ENCODE measurements at places on chromosomes 6 and 20. TPM values are rescaled to one million over a fixed set of nuclear protein-coding genes. Genes with fewer than 3 reads are reported as not detected.
A peak's percentile ranks its signal among the peaks of the same experiment; 100 is the strongest.

GRCh38 chr20:36408219-36408618 lies 102.1 kb downstream of the DLGAP4 start:
- H3K36me3 ChIP-seq: no peaks in the 10 kb centered on the region
- DNase-seq: no peak
- H3K27ac ChIP-seq: no peak overlapping the region

- DNase-seq: no peak
- H3K4me3 ChIP-seq: no peak overlapping the region
- H3K4me1 ChIP-seq: no peaks in the 10 kb centered on the region
- H3K36me3 ChIP-seq: no peaks in the 10 kb centered on the region
These were observed 47.3 kb downstream of the EPB41L2 start for GRCh38 chr6:131015630-131016263.

DNA sequence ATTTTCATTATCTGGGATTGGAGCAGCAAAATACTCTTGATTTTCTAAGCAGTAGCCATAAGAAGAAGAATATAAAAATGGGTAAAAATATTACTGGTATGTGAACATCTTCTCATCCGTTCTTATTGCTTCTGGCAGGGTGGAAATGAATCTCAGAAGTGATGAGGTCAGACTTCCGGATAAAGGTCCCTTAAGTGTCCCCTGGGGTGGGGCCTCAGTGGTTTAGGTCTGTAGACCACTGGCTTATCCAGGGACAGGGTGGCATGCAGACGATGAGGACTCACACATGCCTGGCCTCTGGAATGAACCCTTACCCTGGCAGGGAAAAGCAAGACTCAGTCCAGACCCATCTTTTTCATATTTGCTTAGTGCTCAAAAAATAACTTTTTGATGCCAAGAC lies 143.3 kb downstream of the UST start:
- no peaks in the 10 kb centered on the region for H3K4me1 ChIP-seq
- H3K36me3 ChIP-seq: no peaks in the 10 kb centered on the region
- no peak overlapping the region for H3K4me3 ChIP-seq
- no peak for DNase-seq

- no peak overlapping the region for H3K4me3 ChIP-seq
- no peaks in the 10 kb centered on the region for H3K4me1 ChIP-seq
- H3K27me3 ChIP-seq: no peaks in the 10 kb centered on the region
- H3K36me3 ChIP-seq: no peaks in the 10 kb centered on the region
- no peak overlapping the region for H3K27ac ChIP-seq
These were observed 77.8 kb upstream of the XRN2 start for GRCh38 chr20:21225215-21225947.

HMGN3 gene
- 56.5 TPM for total RNA-seq

FANCE gene
- 21.9 TPM for total RNA-seq

DNA sequence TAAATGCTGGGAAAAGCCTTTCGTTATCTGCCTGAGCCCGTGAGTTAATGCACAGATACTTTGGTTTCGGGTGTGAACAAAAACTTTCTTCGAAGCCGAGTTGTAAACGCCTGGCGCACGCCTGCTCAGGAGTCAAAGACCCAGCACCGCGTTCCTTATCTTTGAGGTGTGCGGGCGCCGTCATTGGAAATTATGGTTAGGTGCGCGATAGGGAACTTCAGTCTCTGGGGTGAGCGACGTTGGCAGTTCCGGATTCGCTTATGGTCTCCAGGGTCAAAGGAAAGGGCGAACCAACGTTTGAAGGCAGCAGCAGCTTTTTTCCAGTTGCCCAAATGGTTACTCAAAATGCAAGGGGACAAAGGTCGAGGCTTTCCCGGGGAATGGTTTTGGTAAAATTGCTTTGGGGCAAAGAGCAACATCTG lies 853 bp downstream of the SLC22A3 start:
- no peaks in the 10 kb centered on the region for H3K36me3 ChIP-seq
- no peak overlapping the region for H3K27ac ChIP-seq
- peaks cover 4% of the 10 kb centered on the region for H3K4me1 ChIP-seq
- H3K27me3 ChIP-seq: peaks cover 60% of the 10 kb centered on the region

TUBB1 gene
- total RNA-seq: not detected

DNA sequence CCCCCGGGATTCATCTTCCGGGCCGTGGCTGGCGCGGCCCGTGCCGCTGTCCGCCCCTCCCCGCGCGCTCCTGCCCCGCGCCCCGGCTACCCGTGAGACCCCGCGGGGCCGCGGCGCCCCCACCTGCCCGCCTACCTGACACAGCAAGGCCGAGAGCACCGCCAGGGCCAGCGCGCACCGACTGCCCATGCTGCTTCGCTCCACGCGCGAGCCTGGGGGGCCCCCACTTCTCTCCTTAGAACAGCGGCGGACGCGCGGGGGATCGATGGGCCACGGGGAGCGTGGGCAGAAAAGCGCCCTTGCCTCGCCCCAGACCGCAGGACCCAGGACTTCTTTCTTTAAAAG lies 955 bp downstream of the DLL1 start:
- H3K4me3 ChIP-seq: peak overlapping the region; percentile 83
- peak overlapping the region; percentile 78 for H3K27ac ChIP-seq
- no peak for DNase-seq
- peaks cover 23% of the 10 kb centered on the region for H3K36me3 ChIP-seq

RBM24 gene
- not detected for total RNA-seq

- no peaks in the 10 kb centered on the region for H3K4me1 ChIP-seq
- no peak overlapping the region for H3K4me3 ChIP-seq
- H3K27me3 ChIP-seq: no peaks in the 10 kb centered on the region
- no peak for DNase-seq
These were observed 224.4 kb upstream of the FLRT3 start for GRCh38 chr20:14561741-14562221.

GRCh38 chr20:59139998-59140397 lies 23.6 kb upstream of the ZNF831 start:
- H3K27me3 ChIP-seq: peaks cover 5% of the 10 kb centered on the region
- no peak overlapping the region for H3K4me3 ChIP-seq
- no peak overlapping the region for H3K27ac ChIP-seq
- DNase-seq: no peak
- no peaks in the 10 kb centered on the region for H3K36me3 ChIP-seq

MMUT gene
- 14.2 TPM for total RNA-seq

DNA sequence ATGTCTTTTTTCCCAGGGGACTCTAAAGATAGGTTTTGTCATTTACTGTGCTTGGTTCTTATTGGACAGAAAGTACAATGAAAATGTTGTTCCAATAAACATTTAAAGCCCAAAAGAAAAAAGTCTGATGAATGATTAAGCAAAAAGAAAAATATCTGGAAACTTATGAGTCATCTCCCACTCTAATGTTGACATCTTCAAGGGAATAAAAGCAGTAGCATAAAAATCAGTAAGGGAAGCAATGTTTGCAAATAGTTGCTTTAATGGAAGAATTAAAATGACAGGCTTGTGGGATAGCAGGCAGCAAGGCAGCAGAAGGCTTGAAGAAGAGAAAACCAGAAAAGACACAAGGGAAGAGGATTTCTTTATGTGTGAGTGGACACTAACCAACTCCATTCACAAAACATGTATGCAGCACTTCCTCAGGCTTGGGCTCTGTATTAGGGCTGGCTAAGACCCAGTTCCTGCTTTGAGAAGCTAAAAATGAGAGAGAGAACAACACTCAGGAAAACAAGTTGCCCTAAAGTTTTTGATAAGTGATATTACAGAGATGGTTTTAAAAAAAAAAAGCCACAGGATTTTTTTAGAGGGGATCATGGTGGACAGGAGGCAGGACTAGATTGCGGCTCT lies 263.2 kb upstream of the NT5E start:
- H3K27me3 ChIP-seq: no peaks in the 10 kb centered on the region
- no peak overlapping the region for H3K4me3 ChIP-seq
- no peak overlapping the region for H3K27ac ChIP-seq
- no peaks in the 10 kb centered on the region for H3K36me3 ChIP-seq

DNA sequence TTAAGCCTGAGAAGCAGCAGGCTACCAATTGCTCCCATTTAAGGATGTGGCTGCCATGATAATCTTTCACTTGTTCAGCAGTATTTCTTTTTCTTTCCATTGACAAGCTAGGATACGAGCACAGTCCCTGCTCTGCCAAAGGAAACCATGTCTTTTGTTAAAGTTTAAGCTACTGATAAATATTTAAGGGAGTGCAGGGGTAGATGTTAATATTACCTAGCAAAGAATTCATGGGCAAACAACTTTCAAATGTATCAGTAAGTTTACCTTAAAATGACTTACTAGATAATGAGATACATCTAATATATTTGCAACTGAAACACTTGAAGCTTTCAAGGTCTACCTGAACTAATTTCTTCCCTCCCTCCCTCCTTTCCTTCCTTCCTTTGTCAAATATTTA lies 77.3 kb downstream of the OPN5 start:
- H3K4me3 ChIP-seq: no peak overlapping the region
- H3K27ac ChIP-seq: no peak overlapping the region
- DNase-seq: no peak
- peaks cover 2% of the 10 kb centered on the region for H3K27me3 ChIP-seq
- no peaks in the 10 kb centered on the region for H3K36me3 ChIP-seq
- no peaks in the 10 kb centered on the region for H3K4me1 ChIP-seq

- no peaks in the 10 kb centered on the region for H3K4me1 ChIP-seq
- DNase-seq: no peak
- H3K27me3 ChIP-seq: no peaks in the 10 kb centered on the region
These were observed 216.5 kb upstream of the TENT5A start for GRCh38 chr6:81969011-81969410.

- H3K27ac ChIP-seq: no peak overlapping the region
- no peaks in the 10 kb centered on the region for H3K36me3 ChIP-seq
- no peaks in the 10 kb centered on the region for H3K4me1 ChIP-seq
- H3K27me3 ChIP-seq: no peaks in the 10 kb centered on the region
These were observed 72.4 kb upstream of the LAMP5 start for GRCh38 chr20:9441948-9442347.

GRCh38 chr6:4759997-4760396 lies 16.2 kb upstream of the CDYL start:
- no peaks in the 10 kb centered on the region for H3K4me1 ChIP-seq
- H3K27ac ChIP-seq: no peak overlapping the region
- no peak for DNase-seq
- peaks cover 11% of the 10 kb centered on the region for H3K27me3 ChIP-seq

C6orf15 gene
- not detected for total RNA-seq

- no peak overlapping the region for H3K4me3 ChIP-seq
- no peaks in the 10 kb centered on the region for H3K36me3 ChIP-seq
- no peaks in the 10 kb centered on the region for H3K4me1 ChIP-seq
- H3K27me3 ChIP-seq: no peaks in the 10 kb centered on the region
- H3K27ac ChIP-seq: no peak overlapping the region
- DNase-seq: no peak
These were observed 540.7 kb downstream of the BMP2 start for GRCh38 chr20:7308163-7308562.

DNA sequence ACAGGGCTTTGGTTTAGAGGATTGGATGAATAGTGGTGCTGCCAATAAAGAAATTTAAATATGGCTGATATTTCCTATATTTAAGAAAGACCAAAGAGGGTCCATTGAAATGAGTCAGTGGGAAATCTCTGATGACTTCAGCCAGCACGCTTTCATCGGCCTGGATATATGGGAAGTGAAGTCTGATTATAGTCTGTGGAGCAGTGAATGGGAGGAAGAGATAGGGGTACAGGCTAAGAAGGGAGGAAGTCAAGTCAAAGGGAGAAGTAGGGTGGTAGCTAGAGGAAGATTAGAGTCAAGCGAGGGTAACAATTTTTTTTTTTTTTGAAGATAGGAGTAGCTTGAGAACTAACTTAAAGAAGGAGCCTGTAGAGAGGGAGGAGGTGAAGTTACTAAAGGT lies 22.7 kb downstream of the SLC16A10 start:
- peaks cover 10% of the 10 kb centered on the region for H3K36me3 ChIP-seq
- H3K27me3 ChIP-seq: no peaks in the 10 kb centered on the region
- DNase-seq: no peak

RAD21L1 gene
- total RNA-seq: not detected

- H3K27ac ChIP-seq: no peak overlapping the region
- no peak overlapping the region for H3K4me3 ChIP-seq
- H3K4me1 ChIP-seq: no peaks in the 10 kb centered on the region
- H3K36me3 ChIP-seq: no peaks in the 10 kb centered on the region
- no peak for DNase-seq
These were observed 68.7 kb upstream of the PRDM1 start for GRCh38 chr6:106017454-106017853.

DNA sequence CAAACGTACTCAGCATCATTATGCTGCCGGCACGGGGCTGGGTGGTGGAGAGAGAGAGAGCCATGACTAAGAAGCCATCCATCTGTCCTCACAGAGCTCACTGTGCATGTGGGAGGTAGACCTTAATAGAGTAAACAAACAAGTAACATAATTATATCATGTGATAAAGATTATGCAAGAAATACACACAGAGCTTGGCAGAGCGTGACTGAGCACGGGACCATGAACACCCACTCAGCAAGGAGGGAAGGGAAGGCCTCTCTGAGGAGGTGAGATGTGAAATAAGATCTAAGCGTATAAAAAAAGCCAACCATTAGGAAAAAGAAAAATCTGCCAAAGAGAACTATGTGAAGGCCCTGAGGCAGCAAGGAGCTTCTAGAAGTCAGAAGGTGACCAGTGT lies 207.5 kb downstream of the PTPRT start:
- H3K27ac ChIP-seq: no peak overlapping the region
- no peaks in the 10 kb centered on the region for H3K36me3 ChIP-seq
- no peak overlapping the region for H3K4me3 ChIP-seq

HLA-G gene
- 2.9 TPM for total RNA-seq

- H3K27me3 ChIP-seq: no peaks in the 10 kb centered on the region
- H3K4me1 ChIP-seq: no peaks in the 10 kb centered on the region
- no peaks in the 10 kb centered on the region for H3K36me3 ChIP-seq
These were observed 28.4 kb upstream of the MAFB start for GRCh38 chr20:40717343-40717865.

- no peak overlapping the region for H3K27ac ChIP-seq
- no peaks in the 10 kb centered on the region for H3K36me3 ChIP-seq
- H3K27me3 ChIP-seq: peaks cover 2% of the 10 kb centered on the region
- no peak for DNase-seq
- H3K4me3 ChIP-seq: no peak overlapping the region
- no peaks in the 10 kb centered on the region for H3K4me1 ChIP-seq
These were observed 73.9 kb downstream of the PLCB1 start for GRCh38 chr20:8205996-8206395.

SPINT3 gene
- not detected for total RNA-seq

DNA sequence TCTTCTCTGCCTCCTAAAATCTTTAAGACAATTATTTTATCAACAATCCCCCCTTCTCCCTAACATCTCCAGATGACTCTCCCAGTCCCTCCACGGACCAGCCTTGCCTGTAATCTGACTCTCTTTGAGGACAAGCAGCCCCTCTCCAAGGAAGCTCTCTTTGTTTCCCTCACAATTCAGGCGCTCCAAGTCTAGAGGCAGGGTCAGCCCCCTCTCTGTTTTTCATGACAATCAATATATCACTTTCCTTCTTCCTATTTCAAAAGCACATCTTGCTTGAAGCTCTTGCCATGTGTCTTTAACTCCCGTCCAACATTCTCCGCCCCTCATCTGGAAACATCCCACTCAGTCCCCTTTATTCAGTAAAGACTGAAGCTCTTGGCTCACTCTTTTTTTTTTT lies 393.4 kb upstream of the SULF2 start:
- H3K27me3 ChIP-seq: no peaks in the 10 kb centered on the region
- no peaks in the 10 kb centered on the region for H3K36me3 ChIP-seq
- no peak overlapping the region for H3K27ac ChIP-seq
- no peak for DNase-seq
- H3K4me3 ChIP-seq: no peak overlapping the region

DNA sequence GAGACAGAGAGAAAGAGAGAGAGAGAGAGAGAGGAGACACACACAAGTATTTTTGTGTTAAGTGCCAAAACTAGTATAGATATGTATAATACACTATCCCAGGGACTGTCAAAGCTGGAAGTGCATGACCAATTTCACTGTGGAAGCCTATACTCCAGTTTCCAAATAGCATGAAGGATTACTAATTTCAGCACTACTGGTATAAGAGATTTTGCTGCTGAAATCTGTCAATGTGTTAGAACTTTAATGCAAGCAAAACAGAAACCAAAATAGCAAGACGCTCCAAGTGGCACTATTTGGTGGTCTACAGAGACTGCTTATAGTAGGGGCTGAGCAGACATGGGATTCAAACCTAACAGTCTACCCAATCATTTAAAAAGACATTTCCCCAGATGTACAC lies 284.8 kb downstream of the BTBD9 start:
- DNase-seq: no peak
- no peak overlapping the region for H3K27ac ChIP-seq
- H3K4me1 ChIP-seq: no peaks in the 10 kb centered on the region
